ENCODE measurements at places on chromosomes 4 and X. TPM values are rescaled to one million over a fixed set of nuclear protein-coding genes. Genes with fewer than 3 reads are reported as not detected.

The CXorf65 gene
- not detected for total RNA-seq

DNA sequence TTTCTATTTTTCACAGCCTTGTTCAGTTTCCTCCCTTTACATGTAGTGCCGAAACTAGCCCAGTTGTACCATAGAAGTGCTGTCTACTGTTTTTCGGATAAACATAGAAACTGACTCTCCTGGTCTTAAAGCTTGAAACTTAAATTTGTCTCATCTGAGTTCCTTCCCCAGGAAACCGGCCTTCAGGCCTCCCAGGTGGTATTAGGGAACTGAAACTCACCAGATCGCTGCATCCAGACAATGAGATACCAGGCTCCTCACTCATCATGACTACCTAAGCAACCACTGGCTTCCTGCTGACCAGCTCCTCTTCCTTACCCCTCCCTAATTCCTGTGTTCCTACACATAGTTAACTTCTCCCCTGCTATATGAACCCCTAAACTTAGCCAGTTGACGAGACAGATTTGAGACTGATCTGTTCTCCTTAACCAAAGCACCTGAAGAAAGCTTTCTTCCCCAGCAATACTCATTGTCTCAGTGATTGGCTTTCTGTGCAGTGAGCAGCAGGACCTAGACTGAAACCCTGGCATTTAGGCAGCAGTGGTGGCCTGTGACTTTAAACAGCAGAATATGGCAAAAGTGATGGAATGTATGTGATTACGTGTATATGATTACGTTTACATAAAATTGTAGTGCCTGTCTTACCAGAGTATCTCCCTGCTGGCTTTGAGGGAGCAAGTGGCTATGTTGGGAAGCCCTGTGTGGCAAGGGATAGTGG is 959.1 kb upstream of the LCORL start:
- H3K27ac ChIP-seq = no peak overlapping the region
- no peaks in the 10 kb centered on the region for H3K4me1 ChIP-seq
- H3K36me3 ChIP-seq = no peaks in the 10 kb centered on the region
- DNase-seq = no peak
- H3K27me3 ChIP-seq = no peaks in the 10 kb centered on the region

- H3K4me1 ChIP-seq = peaks cover 57% of the 10 kb centered on the region
- H3K27me3 ChIP-seq = no peaks in the 10 kb centered on the region
- H3K4me3 ChIP-seq = no peak overlapping the region
- no peak for DNase-seq
Measured at GRCh38 chr4:5749568-5749967, 38.6 kb downstream of the EVC start.

The NOA1 gene
- total RNA-seq = 9.7 TPM

The MAGEA12 gene
- not detected for total RNA-seq

GRCh38 chrX:102720237-102721168 is at the start of gene GPRASP3:
GPRASP3 (plus strand) TSS chrX:102720743; CDS start chrX:102748996, 28,253 bp downstream.
- H3K4me1 ChIP-seq = no peaks in the 10 kb centered on the region
- DNase-seq = peak; percentile 75
- H3K36me3 ChIP-seq = no peaks in the 10 kb centered on the region
- peak within 1 kb of the TSS; percentile 64 for H3K27ac ChIP-seq
- peak within 1 kb of the TSS; percentile 88 for H3K4me3 ChIP-seq
- no peaks in the 10 kb centered on the region for H3K27me3 ChIP-seq

The PRSS12 gene
- 62.2 TPM for total RNA-seq

- no peaks in the 10 kb centered on the region for H3K4me1 ChIP-seq
- no peaks in the 10 kb centered on the region for H3K36me3 ChIP-seq
Measured at GRCh38 chrX:19212037-19212436, 89.8 kb upstream of the ADGRG2 start.

The PDCL2 gene
- total RNA-seq = not detected

DNA sequence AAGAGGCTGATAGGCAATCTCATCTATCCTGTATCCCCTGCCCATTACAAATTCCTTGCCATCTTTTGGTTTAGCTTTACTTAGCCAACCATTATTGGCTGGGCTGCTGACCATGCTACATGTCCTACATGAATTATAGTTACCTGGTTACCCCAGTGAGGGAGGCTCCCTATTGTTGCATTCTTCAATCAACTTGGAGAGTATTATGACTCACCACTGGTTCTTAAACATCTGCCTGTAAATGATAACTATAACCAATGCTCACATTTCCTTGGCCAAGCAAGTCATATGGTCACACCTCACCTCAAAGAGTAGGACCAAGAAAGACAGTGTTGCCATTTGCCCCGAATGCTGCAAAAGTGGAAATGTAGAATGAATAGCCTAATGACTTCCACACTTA is 297.6 kb downstream of the IL15 start:
- no peak overlapping the region for H3K4me3 ChIP-seq
- H3K36me3 ChIP-seq = no peaks in the 10 kb centered on the region
- no peaks in the 10 kb centered on the region for H3K27me3 ChIP-seq
- H3K27ac ChIP-seq = no peak overlapping the region

The FGFRL1 gene
- total RNA-seq = 49.3 TPM

DNA sequence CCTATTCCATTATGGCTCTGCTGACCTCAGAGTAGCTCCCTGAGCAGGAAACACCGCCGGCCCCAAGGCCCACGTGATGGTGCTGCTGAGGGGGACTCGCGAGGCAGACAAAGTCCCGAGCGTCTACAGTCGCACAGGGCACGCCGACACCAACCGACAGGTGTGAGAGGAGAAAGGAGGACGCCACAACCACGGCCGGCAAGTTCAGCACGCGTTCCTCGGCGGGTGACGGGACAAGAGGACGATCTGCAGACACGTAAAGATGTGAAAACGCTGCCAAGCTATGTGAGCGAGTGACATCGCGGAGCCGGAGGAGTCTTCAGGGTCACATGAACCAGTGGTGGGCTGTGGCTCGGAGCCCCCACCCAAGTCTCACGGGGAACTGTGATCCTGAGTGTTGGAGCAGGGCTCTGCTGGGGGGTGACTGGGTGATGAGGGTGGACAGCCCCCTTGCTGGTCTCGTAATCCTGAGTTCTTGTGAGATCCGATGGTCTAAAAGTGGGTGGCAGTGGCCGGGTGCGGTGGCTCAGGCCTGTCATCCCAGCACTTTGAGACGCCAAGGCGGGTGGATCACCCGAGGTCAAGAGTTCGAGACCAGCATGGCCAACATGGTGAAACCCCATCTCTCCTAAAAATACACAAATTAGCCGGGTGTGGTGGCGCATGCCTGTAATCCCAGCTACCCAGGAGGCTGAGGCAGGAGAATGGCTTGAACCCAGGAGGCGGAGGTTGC is 34.0 kb downstream of the PPP2R3B start:
- peaks cover 3% of the 10 kb centered on the region for H3K36me3 ChIP-seq
- H3K27me3 ChIP-seq = no peaks in the 10 kb centered on the region
- H3K27ac ChIP-seq = no peak overlapping the region
- H3K4me1 ChIP-seq = no peaks in the 10 kb centered on the region

- DNase-seq = no peak
- H3K36me3 ChIP-seq = no peaks in the 10 kb centered on the region
- H3K27me3 ChIP-seq = no peaks in the 10 kb centered on the region
- H3K4me3 ChIP-seq = no peak overlapping the region
- H3K27ac ChIP-seq = no peak overlapping the region
- H3K4me1 ChIP-seq = no peaks in the 10 kb centered on the region
Measured at GRCh38 chr4:169984173-169984572, 42.0 kb downstream of the MFAP3L start.

GRCh38 chrX:24999511-24999910 is 16.3 kb downstream of the ARX start:
- no peak overlapping the region for H3K4me3 ChIP-seq
- H3K27me3 ChIP-seq = peaks cover 24% of the 10 kb centered on the region
- H3K36me3 ChIP-seq = no peaks in the 10 kb centered on the region
- no peaks in the 10 kb centered on the region for H3K4me1 ChIP-seq
- no peak for DNase-seq

GRCh38 chrX:141609111-141609510 is 19.6 kb downstream of the SPANXA2 start:
- no peaks in the 10 kb centered on the region for H3K4me1 ChIP-seq
- H3K27ac ChIP-seq = no peak overlapping the region
- no peak for DNase-seq
- no peaks in the 10 kb centered on the region for H3K27me3 ChIP-seq
- H3K4me3 ChIP-seq = no peak overlapping the region

- H3K27me3 ChIP-seq = no peaks in the 10 kb centered on the region
- DNase-seq = no peak
- no peaks in the 10 kb centered on the region for H3K36me3 ChIP-seq
- H3K27ac ChIP-seq = no peak overlapping the region
- no peaks in the 10 kb centered on the region for H3K4me1 ChIP-seq
Measured at GRCh38 chrX:87064502-87064901, 453.1 kb upstream of the KLHL4 start.

GRCh38 chrX:38959736-38960135 is 158.5 kb downstream of the MID1IP1 start:
- H3K36me3 ChIP-seq = no peaks in the 10 kb centered on the region
- H3K27ac ChIP-seq = no peak overlapping the region
- no peaks in the 10 kb centered on the region for H3K4me1 ChIP-seq
- no peak for DNase-seq

The ZFP92 gene
- under 0.01 TPM for total RNA-seq

GRCh38 chr4:54586320-54586955 is 71.3 kb upstream of the KIT start:
- H3K27me3 ChIP-seq = no peaks in the 10 kb centered on the region
- H3K27ac ChIP-seq = no peak overlapping the region
- DNase-seq = peak; percentile 70
- H3K4me1 ChIP-seq = no peaks in the 10 kb centered on the region

- no peaks in the 10 kb centered on the region for H3K27me3 ChIP-seq
- no peaks in the 10 kb centered on the region for H3K4me1 ChIP-seq
- H3K36me3 ChIP-seq = no peaks in the 10 kb centered on the region
- peak; percentile 42 for DNase-seq
Measured at GRCh38 chr4:151727365-151727764, 33.4 kb downstream of the GATB start.

The IQCM gene
- total RNA-seq = not detected

DNA sequence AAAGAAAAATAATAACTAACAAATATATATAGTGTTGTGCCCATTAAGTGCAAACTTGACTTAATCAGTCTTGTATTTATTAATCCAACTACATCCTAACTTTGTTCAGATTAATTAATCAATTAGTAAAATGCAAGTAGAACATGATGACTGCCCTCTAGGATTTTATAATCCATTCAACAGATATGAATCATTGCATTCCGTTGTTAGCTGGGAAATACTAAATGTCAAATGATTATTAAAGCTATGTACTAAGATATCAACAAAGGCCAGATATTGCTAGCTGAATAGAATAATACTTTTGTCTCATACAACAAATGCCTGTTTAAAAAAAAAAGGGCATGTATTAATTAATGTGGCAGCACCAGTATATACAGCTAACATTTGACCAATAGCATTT is 1366.3 kb downstream of the STIM2 start:
- no peak overlapping the region for H3K27ac ChIP-seq
- H3K36me3 ChIP-seq = no peaks in the 10 kb centered on the region
- no peak for DNase-seq
- no peaks in the 10 kb centered on the region for H3K27me3 ChIP-seq
- peaks cover 7% of the 10 kb centered on the region for H3K4me1 ChIP-seq
- no peak overlapping the region for H3K4me3 ChIP-seq

- no peaks in the 10 kb centered on the region for H3K27me3 ChIP-seq
- H3K27ac ChIP-seq = no peak overlapping the region
- H3K4me1 ChIP-seq = no peaks in the 10 kb centered on the region
- DNase-seq = no peak
Measured at GRCh38 chrX:82412858-82413257, 1095.2 kb upstream of the POU3F4 start.

The PNCK gene
- total RNA-seq = not detected

Data from IMR-90 (cell line).